ENCODE measurements at places on chromosomes 6 and 20. TPM values are rescaled to one million over a fixed set of nuclear protein-coding genes. Genes with fewer than 3 reads are reported as not detected.
A peak's percentile ranks its signal among the peaks of the same experiment; 100 is the strongest.

DNA sequence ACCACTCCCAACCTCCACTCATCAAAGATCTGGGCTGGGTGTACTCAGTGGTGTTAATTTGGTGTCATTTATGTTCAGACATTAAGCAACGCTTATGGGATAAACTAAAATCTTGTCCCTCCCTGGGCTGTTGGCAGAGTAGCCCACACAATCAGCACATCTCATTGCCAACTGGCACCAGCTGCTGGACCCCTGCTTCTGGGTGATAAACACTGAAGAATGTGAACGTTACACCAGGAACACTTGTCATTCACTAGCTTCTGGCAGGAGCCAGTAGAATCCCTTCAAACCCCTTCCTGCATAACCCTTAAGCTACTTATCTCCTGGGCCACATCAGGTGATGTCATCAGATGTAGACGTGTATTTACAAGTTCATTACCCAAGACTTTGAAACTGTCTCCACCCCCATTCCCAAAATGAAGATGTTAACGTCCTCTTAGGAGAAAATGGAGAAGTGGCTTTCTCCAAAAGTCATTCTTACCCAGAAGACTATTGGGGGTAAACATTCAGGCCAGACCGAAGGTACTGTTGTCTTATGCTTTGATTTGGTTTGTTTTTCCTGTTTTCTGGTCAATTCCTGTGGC lies 107.8 kb upstream of the CD93 start:
- ATAC-seq, result peak; percentile 55

HTR1E gene
- total RNA-seq, result not detected

- ATAC-seq, result no peak
These were observed 170.3 kb upstream of the PREP start for GRCh38 chr6:105573138-105573537.

GRCh38 chr6:56690519-56691285 lies 48.0 kb upstream of the DST start:
- no peak for ATAC-seq

DNA sequence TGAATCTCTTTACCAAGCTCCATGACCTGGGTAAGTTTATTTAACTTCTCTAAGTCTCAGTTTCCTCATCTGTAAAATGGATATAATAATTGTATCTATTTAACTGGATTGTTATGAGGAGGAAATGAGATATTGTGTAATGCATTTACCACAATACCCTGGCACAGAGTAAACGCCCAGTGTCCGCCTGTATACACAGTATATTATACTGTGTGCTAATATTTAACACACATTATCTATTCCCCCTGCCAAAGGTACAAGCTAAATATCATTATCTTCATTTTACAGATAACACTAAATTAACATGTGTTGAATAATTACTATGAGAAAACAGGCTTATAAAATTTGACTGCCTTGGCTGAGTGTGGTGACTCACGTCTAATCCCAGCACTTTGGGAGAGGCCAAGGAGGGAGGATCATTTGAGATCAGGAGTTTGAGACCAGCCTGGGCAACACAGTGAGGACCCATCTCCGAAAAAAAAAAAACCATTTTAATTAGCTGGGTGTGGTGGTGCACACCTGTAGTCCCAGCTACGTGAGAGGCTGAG lies 38.7 kb upstream of the TNFRSF21 start:
- no peak for ATAC-seq

All from esophagus mucosa (tissue), 1 donor.